ENCODE measurements at places on chromosomes 3 and 15.

GRCh38 chr15:28116521-28117431, 17.7 kb upstream of the OCA2 start:
- DNase-seq: no peak

DNA sequence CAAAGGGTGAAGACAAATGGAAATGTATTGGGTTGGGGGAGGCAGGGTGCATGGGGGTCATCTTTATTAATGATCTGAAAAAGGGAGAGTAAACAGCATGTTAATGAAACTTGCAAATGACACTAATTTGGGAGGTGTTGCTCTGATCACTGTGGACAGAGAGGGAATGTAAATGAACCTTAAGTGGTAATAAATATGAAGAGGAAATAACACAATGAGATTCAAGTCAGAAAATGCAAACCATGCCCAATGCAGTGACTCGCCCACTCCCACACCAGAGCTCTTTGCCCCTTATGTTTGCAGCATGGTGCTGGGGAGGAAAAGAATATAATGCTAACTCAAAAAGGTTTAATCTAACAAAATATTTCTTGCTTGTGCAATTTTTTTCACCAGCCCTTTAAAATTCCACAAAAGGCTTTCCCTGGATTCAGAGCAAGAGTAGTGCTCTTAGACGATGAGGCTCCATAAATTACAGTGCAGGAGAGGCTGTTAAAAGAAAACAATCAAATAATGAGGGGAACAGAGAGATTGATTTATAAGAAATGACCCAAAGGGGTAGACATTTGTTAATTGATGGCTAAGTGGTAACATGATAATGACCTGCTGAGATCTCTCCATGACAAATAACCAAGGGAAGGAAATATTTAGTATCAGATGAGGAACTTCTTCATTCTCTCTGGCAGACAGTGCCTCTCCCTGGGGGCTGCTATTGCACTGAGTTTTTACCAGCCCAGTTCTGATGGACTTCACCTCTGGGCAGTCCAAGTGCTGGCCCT, 210.0 kb upstream of the PPP2R3A start:
- no peak for DNase-seq

DNA sequence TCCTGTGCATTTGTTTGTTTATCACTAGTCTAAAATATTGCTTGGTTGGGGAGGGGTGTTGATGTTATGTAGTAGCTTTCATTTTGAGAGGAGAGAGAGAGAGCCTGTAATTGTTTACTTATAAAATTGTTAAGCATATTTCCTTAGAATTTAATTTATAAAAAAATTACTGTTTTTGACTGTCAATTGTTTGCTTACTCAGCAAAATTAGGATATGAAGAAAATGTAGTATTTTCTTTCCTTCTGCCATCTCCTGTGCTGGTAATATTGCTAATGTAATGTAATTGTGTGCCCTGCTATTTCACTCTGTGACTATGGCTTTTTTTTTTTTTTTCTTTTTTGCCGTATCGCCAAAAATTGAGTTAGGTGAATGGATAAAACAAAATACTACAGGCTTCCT, 3.5 kb downstream of the U2SURP start:
- DNase-seq: no peak

GRCh38 chr3:129425213-129425612, 3.2 kb downstream of the EFCAB12 start:
- no peak for DNase-seq

DNA sequence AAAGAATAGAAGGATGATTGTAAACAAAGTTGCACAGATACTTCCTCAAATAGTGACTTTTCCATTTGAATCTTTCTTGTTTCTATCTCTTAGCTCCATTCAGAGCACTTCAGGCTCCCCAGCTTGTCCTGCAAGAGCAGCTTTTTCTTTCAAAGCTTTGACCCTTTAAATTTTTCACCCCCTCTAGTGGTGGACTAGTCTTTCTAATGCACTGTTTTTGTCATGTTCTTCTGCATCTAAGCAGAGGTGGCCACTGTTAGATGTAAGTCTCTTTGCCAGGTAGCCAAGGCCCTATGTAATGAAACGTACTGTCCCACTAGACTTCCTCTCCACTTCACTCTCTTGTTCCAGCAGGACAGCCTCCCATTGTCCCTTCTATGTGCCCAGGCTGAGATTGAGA, 74.0 kb upstream of the MANF start:
- DNase-seq: no peak

- no peak for DNase-seq
These were observed 50.9 kb upstream of the OSTN start for GRCh38 chr3:191148131-191148530.

DNA sequence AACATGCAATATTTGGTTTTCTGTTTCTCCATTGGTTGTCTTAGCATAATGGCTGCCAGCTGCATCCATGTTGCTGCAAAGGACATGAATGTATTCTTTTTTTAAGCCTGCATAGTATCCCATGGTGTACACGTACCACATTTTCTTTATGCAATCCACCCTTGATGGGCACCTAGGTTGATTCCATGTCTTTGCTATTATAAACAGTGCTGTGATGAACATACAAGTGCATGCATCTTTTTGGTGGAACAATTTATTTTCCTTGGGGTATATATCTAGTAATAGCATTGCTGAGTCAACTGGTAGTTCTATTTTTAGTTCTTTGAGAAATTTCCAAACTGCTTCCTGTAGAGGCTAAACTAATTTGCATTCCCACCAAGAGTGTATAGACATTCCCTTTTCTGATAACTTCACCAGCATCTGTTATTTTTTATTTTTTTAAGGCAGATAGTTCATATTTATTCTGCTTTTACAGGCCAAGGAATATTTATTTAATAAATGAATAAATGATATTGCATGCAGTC, 62.4 kb upstream of the NPHP3 start:
- DNase-seq: no peak

DNA sequence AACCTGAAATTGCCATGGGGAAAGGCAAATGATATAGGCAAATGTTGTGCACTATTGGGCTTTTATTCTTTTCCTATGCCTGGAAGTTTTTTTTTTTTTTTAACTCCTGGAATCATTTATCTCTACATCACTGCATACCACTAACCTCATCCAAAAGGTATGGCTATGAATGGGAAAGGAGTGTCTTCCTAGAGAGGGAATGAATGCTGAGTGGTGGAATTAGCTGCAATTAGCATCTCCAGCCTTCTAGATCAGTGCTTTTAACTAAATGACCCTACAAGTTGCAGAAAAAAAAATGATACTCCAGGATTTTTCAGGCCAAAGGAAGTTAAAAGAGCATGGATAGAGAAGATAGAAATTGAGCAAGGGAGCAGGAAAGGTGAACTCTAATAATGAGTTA, 429.8 kb upstream of the PDZRN3 start:
- no peak for DNase-seq

GRCh38 chr3:186466391-186466974, 77.7 kb downstream of the CRYGS start:
- no peak for DNase-seq

- no peak for DNase-seq
These were observed 55.4 kb upstream of the LRRFIP2 start for GRCh38 chr3:37229740-37230139.

GRCh38 chr15:41241221-41241964, 10.3 kb downstream of the CHP1 start:
- no peak for DNase-seq

DNA sequence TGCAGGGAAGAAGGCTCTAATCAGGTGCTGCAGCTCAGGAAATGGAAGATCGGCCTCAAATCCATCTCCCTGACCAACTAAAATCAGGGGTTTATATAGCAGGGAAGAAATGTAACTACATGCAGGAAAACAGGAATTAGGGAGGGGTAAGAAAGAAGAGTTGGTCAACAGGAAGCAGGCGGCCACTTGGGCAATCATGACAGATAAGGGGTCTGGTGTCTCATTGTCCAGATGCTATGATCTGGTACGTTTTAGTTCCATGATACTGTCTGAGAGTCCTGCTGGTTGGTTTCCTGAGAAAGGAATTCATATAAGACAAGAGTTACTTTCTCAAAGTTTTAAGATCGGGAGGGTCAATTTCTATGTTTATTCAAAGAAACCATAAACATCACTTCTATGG, 24.2 kb downstream of the KATNBL1 start:
- no peak for DNase-seq

- DNase-seq: no peak
These were observed 31.7 kb upstream of the CEMIP start for GRCh38 chr15:80747317-80748053.

- DNase-seq: no peak
These were observed 238.0 kb downstream of the PLCL2 start for GRCh38 chr3:17122758-17123157.

DNA sequence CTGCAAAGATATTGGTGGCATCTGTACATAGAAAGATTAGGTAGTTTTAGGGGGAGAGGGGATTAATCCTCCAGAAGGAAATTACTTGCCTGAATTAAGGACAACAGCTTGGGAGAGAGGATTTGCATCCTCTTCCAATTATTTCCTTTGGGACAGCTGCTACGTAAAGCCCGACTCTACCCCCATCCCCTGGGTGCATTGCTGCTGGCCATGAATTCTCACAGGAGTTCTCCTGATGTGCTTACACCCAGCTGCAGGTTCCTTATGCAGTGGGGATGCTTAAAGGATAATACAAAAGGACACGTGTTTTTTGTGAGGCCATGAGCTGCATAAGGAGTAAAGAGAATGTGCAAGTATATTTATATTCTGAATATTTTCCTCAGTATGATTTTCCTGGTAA, 132.3 kb downstream of the VPS8 start:
- no peak for DNase-seq

- DNase-seq: no peak
These were observed 254.1 kb upstream of the ZNF717 start for GRCh38 chr3:76039431-76039830.

- DNase-seq: no peak
These were observed 24.5 kb upstream of the PLA2G4D start for GRCh38 chr15:42118650-42119445.

- no peak for DNase-seq
These were observed 108.6 kb downstream of the TMEM266 start for GRCh38 chr15:76168237-76168984.

- DNase-seq: no peak
These were observed 76.1 kb downstream of the FRMD4B start for GRCh38 chr3:69309814-69310213.

DNA sequence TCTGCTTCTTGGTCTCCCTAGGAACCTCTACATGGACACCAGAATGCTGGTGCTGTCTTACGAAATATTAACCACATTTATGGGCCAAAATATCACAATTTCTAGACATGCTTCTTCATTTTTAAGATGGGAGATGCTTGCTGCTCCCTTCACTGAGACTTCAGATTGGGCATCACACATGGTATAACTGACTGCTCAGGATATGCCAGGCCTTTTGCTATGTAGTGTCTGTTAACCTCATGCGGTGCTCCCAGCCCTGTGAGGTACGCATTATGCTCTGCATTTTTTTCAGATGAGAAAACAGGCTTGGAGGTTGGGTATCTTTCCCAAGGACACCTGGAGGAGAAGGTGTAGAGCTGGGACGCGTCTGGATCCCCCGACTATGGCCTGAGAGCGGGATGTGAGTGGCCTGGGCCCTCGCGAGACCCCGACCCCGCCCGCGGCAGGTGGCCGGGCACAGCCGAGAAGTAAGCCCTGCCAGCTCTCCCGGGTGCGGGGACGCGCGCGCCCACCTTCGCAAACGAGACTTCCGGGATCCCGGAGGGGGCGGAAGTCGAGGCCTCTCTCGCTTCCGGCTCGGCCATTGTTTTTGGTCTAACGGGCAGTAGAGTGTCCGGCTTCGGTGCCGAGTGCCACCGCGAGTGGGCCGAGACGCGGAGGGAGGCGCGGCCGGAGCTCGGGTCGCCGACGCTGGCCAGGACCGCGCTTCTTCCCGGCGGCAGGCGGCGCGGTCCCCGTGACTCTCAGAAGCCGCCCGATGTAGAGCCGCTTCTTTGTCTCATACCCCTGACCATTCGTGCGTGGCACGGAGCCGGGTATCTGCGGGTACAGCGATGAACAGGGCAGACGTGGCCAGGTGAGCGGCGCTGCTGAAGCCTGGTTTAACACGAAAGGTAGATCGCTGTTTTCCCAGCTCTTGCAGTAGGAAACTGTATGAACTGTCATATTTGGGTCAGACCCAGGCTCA, at the start of gene ZKSCAN7:
TSS of gene ZKSCAN7 (plus strand) at position 568 of the 967 bp plus-strand sequence. CDS start 1,855 bp downstream, outside the sequence.
- DNase-seq: peak; percentile 10

GRCh38 chr3:62246985-62247384, 126.4 kb downstream of the FEZF2 start:
- no peak for DNase-seq

- no peak for DNase-seq
These were observed 24.3 kb downstream of the CD200R1L start for GRCh38 chr3:112822064-112823055.

GRCh38 chr3:73765878-73766545, 141.3 kb upstream of the PDZRN3 start:
- DNase-seq: no peak

GRCh38 chr3:40637906-40638305, 113.1 kb downstream of the ZNF621 start:
- no peak for DNase-seq

GRCh38 chr15:41950127-41950483, 22.3 kb downstream of the EHD4 start:
- no peak for DNase-seq

- DNase-seq: no peak
These were observed 60.8 kb upstream of the GOLIM4 start for GRCh38 chr3:168156479-168156878.

DNA sequence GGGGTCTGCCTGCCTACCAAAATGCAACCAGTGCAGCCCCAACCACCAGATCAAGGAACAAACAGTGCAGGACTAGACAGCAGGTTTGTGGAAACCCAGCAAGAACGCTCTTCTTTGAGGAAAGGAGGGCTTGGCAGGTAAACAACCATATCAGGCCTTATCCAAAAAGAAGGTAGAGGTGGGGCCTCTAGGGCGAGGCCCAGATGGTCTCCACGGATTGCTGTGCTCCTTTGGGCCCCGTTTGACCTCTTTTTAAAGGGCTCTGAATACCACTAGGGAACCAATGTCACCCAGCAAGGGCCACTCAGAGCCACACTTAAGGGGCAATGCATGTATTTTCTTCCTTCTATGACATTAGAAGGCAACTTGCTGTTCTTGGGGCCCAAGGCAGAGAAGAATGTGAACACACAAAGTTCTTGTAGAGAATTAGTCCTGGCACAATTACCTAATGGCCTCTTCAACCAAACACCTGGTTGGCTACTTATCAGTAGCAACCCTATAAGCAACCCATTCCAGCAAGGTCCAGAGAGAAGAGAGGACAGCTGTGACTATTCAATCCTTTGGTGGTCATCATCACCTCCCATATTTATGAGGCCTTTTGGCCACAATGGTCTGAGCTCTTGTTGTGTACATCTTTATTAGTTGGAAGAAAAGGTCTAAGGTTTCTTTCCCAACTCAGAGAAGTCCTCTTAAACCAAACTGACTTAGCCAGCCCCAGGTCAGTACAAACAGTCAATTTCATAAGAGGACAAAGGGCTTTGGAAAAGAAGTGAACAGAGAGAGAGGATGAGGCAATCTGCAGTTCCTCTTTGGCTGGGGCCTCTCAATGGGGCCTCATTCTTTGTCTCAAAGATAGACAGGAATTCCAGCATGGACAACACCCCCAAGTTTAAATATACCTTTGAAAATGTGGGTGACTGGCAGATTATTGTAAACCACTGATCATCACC, 36.0 kb downstream of the FOXP1 start:
- no peak for DNase-seq

GRCh38 chr15:95875121-95875643, 455.3 kb upstream of the NR2F2 start:
- no peak for DNase-seq

- DNase-seq: no peak
These were observed 1225.1 kb downstream of the OTOL1 start for GRCh38 chr3:162721736-162722135.
